ENCODE measurements at places on chromosomes 7 and 10.

DNA sequence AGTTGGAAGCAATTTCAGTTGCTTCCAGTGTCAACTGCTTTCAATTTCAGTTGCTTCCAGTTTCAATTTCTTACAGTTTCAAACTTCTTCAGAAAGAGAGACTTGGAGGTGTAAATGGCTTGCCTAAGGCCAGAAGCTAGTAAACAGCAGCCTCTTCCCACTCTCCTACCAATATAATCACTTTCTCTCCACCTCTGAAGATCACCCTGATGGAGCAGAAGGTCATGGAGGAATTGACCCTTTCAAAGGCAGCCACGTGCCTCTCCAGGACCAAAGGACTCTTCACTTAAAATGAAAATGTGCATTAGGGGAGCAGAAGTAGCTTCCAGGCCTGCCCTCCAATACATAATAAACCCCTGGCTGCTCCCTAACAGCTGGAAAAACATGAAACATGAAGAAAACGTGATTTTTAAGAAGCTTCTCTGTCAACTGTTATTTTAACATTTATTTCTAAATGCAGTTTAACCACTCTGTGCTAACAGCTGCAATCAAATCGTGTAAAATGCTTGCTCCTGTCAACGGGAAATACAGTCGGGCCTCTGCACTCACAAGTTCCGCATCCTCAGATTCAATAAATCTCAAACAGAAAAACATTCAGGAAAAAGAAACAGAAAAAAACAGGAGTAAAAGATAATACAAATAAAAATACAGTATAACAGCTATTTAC, 1020.6 kb downstream of the XPNPEP1 start:
- no peak for DNase-seq

DNA sequence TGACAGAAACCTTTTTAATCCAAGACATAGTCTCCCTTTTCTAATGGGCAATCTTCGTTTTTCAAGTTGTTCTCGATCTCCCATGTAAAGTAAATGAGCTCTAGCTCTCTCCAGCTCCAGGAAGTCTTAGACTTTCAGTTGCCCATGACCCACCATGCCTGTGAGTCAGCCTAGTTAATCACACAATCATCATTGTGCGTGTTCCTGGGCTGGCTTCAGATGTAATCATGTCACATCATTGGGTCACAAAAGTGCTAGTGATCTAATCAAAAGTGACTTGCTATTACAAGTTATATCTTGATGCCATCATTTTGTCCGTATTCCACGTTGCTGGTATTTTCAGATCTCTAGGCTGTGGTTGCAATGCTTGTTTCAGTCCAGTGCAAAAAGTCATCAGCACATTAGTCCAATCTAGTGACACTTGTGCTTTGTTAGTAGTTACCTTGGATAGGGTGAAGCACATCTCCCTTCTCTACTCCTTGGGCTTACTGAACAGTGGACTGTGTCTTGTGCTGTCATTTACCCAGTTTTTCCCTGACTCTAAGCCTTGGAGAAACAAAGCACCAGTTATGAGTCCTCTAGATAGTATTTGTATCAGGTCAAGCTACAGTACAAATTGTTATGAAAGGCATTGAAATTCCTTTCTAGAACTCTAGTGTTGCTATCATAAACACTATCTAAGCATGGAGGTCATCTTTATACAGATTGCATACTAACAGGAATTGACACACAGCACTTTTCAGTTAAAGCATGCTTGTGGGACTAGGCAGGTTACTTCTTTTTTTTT, 316.6 kb downstream of the GFRA1 start:
- no peak for DNase-seq

DNA sequence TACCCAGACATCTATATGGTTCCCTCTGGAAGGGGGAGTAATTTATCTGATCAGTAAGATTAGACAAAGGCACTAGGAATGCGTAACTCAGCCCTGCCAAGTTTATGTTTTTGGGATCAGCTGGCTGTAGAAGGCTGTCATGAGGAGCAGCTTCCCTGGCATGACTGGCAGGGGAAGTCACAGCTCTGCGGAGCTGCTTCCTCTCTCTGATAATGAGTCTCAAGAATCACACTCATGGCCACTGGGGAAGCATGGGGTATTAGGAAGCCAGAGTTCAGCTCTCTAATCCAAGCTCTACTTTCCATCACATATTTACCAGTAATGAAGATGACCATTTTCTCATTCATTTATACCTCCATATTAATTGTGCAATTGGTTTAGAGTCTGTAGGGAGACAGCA, 758.9 kb downstream of the GRM8 start:
- no peak for DNase-seq

GRCh38 chr10:21494191-21495001, 31.1 kb downstream of the SKIDA1 start:
- DNase-seq: no peak
